Hindlimb muscle (tissue), 1 donor: ENCODE measurements at places on chromosomes 16 and 17.

DNA sequence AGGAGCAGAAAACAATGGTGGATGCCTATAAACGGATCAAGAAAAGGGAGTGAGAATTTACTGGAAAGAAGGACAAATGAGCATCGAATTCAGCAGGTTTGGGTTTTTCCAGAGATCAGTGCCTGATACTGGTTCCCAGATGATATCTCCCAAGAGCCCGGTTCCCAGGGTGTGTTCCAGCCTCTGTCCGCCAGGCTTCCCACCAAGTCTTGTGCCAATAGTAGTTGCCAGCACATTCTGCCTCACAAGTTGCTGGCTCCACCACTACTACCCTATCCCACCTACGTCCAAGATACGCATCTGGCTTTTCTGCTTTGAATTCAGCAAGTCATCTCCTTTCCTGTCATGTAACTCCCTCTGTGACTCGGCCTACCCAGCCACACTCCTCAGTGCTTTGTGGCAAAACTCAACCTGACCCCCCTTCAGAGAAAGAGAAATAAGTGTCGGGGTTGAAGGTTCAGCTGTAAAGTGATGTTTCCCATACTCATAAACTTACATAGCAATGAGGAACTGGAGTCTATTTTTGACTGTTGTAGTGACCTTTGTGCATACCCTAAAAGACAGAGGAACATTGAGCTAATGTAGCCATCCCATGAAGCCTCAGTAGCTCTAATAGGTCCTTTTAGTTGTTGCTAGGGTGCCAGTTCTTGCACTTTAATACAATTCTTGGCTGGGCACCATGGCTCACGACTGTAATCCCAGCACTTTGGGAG lies 277.0 kb downstream of the IRX3 start:
- no peak for DNase-seq

DNA sequence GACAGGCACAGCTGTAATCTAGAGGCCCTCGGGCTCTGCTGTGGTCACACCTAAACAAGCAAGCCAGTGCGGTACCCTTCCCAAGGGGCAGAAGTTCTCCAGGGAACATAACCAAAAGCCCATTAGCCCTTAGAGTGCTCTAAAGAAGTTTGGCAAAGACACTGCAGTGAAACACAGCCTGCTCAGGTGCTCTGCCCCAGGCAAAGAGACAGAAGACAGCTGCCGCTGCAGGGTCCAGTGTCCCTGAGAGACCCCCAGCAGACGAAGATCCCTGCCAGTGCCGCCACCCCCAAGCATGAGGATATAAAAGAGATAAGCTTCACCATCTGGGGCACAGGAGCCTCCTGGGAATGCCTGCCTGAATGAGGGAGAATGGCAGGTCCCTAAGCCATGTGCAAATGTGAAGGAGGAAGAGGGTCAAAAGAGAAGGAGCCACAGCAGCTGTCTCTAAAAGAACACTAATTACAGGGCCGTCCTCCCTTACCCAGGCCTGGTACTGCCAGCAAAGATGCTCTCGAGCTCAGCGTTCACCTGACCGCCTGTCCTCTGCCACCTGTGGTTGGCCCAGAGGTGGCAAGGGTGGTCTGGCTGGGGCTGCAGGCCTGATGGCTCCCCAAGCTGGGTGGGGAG lies 29.7 kb downstream of the CUEDC1 start:
- no peak for DNase-seq

DNA sequence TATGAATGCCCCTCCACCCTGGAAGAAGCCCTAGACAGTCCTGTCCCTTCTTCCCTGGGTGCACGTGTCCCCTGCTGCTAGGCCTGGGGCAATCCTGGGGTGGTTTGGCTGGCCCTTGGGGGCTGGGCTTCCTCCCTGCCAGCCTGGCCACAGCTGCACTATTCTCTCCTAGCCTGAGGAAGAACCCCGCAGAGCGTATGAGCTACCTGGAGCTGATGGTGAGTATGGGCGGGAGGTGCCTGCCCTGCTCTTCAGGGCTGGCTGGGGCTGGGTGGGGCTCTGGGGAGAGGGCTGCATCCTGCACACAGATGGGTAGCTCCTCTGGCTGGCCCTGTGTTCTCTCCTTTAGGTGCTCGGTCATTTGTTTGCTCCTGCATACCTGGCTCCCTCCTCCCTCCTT lies 28.8 kb downstream of the MAP2K3 start:
- no peak for DNase-seq

DNA sequence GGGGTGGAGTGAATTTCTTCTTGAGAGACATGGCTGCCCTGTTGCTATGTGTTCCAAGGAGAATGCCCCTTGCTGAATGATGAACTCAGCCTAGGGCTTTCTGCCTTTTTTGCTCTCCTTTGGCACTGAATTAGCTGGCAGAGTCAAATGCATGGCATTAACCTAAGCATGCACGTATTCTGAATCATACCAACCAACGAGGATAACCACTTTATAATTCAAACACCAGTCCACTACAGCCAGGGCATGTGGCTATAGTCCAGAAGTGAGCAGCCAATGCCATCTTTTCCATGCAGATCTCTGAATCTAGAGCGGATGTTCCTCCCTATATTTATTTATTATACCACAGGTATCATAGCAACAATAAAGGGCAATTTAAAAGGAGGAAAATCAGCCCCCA lies 15.7 kb downstream of the TMIGD1 start:
- DNase-seq: no peak

DNA sequence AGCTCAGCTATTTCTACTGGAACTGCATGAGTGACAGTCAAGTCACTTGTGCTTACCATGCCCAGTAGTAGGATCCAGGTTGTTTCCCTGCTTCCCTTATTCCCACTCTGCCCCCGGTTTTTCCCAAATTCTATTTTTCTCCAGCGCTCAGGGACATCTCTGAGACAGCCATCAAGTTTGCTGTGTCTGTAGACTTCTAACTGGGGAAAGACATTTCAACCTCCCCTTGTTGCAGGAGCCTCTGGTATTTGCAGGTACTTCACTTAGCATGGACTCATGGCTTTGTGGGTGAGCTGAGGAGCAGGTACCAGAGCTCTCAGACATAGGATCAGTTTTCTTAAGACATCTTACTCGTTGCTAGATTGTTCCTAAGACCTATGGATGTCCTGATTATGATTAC lies 801.6 kb upstream of the RBFOX1 start:
- no peak for DNase-seq

DNA sequence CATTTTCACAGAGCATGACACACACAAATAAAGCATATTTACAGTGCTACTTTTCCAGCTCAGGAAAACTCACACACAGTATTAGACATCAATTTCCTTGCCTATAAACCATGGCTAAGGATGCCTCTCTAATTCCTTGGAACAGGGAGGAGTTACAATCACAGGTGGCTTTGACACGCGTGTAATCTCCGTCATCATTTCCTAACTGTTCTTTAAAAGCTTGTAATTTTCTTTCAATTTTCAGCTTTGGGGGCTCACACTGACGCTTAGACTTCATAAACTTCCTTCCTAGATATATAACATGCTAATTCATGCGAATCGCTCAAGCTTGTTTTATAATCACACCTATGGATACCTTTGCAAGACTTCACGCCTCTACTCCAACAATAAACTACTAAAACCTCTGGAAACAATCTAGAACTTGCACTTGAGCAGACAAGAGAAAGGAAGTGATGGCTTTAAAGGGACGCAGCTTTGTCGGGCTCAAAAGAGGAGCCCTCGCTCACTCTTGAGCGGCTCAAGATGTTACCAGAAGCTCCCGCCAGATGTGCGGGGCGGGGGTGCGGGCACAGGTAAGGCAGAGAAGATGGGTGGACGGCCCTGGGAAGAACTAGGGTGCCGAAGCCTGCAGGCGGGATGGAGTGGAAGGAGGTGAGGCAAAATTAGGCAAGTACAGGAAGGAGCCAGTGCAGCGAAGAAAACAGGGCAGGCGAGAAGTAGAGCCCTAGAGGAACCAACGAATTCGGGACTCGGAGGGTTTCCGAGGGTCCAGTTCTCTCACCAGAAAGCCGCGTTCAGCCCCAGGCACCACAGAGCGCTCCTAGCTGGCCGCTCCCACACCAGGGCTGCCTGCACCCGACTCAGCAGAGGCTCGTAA lies 631 bp downstream of the RETREG3 start:
- DNase-seq: no peak

DNA sequence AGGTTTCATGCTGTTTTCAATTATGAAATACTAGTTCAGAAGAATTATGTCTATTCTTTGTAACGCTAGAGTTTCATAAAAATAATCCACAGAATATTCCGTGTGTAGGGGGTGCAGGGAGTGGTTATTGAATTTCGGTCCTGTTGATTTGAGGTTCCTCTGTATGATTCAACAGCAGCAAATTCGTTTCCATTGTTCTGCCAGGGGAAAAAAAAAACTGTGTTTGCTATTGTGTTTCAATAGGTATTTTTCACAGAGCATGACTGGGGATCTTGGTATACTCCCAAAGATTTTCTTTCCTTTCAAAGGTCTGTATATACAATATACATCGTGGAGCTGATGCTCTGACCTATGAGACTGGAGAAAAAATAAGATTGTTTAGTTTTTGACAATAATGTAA lies 15.8 kb downstream of the SHISA9 start:
- DNase-seq: no peak

DNA sequence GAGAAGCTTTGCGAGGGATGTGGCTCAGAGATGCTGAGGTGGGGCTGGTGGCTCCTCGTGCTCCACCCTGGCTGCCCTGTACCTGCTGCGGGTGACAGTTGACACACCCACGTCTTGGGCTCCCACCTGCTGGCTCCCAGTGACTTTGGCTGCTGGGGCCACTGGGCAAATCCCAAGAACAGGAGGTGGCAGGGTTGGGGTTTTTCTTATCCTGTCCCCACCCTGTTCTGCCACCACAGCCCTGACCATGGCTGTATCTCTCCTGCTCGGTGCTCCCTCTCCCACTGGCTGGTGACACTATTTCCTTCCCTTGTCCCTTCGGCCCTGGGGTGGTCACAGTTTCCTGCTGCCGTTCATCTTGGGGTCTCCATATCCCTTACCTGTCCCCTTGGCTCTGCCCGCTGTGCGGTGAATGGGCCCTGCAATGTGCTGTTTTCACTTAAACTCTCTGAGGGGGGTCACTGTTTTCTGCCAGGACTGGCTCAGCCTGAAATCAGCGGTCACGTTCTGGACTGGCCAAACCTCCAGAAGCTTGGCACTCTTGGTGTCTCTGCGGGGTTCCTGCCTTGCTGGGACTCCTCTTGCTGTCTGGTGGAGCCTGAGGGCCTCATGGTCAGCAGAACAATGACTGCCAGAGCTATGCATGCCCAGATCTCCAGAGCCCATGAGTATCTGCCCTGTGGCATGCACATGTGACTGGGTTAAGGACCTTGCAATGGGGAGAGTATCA lies 144.2 kb downstream of the IRF8 start:
- no peak for DNase-seq

DNA sequence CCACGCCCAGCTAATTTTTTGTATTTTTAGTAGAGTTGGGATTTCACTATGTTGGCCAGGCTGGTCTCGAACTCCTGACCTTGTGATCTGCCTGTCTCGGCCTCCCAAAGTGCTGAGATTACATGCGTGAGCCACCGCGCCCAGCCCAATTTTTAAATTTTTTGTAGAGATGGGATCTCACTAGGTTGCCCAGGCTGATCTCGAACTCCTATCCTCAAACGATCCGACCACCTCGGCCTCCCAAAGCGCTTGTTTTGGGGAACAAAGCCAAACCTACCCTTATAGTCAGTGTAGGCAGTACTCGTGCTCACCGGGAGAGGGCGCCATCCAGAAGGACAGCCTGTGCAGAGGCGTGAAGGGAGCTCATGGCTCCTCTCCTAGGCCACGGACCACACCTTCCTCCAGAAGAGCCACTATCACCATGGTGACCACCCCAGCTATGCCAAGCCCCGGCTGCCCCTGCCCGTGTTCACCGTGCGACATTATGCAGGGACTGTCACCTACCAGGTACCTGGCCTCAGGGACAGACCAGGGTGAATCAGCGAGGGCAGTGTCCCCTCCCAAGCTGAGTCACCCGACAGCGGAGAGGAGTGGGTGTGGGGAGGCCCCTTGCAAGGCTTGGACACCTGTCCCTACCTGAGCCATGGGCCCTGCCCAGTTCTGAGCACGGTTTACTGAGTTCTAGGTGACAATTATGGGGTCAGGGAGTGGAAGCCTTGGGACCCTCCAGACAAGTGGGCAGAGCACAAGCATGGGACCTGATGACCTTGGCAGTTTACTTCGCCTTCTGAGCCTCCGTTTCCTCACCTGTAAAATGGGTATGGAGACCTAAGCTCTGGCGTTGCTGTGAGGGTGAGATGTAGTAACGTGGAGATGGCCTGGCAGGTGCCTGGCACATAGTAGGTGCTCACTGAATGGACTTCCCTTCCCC lies 13.7 kb downstream of the MYO15B start:
- no peak for DNase-seq

- no peak for DNase-seq
Measured at GRCh38 chr17:17677299-17678040, 3.8 kb upstream of the RAI1 start.

- DNase-seq: no peak
Measured at GRCh38 chr17:2124391-2124790, 69.5 kb downstream of the HIC1 start.
